Breast epithelium (tissue), 4 donors: ENCODE measurements at places on chromosomes 6 and 20.

GRCh38 chr6:51350308-51350904, 531.7 kb downstream of the TFAP2B start:
- DNase-seq, result no peak

DNA sequence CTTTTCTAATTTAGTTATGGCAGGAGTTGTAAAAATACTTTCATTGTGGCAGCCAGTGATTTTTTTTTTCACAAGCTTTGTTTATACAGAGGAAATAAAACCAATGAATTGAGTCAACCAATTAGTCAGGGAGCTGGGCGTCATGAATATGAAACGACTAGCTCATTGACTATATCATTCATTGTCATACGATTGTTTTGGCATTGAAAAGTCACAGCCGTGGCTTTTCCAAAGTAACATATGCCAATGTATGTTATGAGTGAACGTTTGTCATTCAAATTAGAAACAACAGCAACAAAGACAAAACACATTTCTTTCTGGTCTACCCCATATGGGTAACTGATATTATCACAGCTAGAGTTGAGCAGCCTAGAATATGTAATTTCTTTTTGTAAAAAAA, 810.6 kb downstream of the EPHA7 start:
- no peak for DNase-seq

DNA sequence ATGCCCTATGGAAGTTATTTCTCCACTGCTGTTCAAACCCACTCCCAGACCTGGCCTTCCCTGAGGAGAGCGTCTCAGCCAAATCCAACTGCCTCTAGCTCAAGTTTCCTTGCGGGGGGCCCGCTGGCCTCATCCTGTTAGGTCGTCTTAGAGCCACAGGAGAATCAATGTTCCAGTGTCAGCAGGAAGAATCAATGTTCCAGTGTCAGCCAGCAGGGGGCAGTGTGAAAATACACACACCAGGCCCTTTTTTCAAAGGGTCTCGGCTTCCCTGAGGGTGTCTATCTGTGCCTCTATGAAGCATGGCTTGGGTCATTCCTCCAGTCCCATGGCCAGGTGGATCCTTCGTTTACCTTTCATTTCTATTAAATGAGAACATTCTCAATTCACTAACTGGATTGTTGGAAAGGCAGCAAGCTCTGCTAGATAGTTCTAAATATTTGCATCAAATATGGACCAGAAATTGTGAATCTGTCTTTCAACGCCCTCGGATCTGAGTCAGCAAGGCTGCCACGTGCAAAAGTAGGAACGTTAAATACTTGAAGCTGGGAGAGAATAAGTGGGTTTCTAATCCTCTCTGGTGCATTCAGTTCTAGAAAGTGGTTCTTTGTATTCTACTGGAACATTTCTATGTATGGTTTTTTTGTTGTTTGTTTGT, 19.2 kb downstream of the PRND start:
- DNase-seq, result no peak

DNA sequence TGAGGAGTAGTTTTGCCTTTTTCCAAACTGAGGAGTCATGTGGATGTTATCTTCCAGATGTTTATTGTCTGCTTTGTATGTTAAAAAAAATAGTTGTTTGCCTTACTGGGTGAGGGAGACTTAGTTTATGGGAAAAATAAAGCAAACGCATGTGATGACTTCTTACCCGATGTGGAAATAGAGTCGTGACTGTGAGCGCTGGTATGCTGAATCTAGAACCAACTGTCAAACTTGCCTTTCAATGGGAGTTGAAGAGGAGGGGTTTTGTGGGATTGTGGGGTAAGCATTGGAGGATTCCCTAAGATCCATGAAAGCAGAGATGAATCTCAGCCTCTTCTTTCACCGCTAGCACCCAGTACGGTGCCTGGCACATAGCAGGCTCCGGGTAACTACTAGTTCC, 5.3 kb downstream of the DCBLD1 start:
- DNase-seq, result no peak

GRCh38 chr6:112357791-112358190, 10.7 kb downstream of the RFPL4B start:
- no peak for DNase-seq

- DNase-seq, result no peak
Observed at GRCh38 chr6:161649068-161649467, 375.2 kb upstream of the AGPAT4 start.

- no peak for DNase-seq
Observed at GRCh38 chr6:150894935-150895552, 29.5 kb downstream of the MTHFD1L start.

GRCh38 chr6:9439621-9440330, 975.1 kb downstream of the TFAP2A start:
- DNase-seq, result no peak

DNA sequence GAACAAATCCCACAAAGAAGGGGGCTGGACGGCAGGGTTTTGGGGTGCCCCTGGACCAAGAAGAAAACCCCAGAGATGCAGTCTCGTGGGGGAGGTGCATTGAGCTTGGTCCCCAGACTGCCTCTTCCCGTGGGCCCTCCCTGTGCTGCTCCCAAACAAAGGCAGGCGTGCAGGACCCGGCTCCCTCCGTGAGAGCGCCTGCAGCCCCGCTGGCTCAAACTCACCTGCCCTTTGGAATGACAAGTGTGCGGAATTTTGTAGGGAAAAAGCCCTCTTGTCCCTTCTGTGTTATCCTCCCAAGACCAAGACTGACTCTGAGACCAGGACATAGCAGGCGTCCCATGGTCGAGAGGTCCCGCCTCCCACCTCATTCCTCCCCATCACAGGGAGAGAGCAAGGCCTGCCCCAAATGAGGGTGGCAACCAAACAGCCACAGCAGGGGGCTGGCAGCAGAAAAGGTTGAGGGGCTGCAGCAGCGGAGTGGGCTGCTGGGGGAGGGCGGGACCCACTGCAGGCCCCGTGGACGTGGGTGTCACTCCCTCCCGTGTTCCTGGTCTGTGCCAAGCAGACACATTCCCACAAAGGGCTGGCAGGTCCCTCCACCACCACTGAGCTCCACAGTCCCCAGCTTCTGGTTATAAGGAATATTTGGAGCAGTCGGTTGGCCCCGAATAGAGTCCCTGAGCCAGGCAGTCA, 5.6 kb upstream of the FRMD1 start:
- no peak for DNase-seq

- DNase-seq, result no peak
Observed at GRCh38 chr20:59124296-59125029, 39.2 kb upstream of the ZNF831 start.

GRCh38 chr6:3532296-3532916, 75.6 kb upstream of the SLC22A23 start:
- no peak for DNase-seq
